ENCODE measurements at places on chromosomes 6 and 20.
A peak's percentile ranks its signal among the peaks of the same experiment; 100 is the strongest.

GRCh38 chr20:37406010-37406998 is 60.4 kb downstream of the SRC start:
- DNase-seq = no peak

DNA sequence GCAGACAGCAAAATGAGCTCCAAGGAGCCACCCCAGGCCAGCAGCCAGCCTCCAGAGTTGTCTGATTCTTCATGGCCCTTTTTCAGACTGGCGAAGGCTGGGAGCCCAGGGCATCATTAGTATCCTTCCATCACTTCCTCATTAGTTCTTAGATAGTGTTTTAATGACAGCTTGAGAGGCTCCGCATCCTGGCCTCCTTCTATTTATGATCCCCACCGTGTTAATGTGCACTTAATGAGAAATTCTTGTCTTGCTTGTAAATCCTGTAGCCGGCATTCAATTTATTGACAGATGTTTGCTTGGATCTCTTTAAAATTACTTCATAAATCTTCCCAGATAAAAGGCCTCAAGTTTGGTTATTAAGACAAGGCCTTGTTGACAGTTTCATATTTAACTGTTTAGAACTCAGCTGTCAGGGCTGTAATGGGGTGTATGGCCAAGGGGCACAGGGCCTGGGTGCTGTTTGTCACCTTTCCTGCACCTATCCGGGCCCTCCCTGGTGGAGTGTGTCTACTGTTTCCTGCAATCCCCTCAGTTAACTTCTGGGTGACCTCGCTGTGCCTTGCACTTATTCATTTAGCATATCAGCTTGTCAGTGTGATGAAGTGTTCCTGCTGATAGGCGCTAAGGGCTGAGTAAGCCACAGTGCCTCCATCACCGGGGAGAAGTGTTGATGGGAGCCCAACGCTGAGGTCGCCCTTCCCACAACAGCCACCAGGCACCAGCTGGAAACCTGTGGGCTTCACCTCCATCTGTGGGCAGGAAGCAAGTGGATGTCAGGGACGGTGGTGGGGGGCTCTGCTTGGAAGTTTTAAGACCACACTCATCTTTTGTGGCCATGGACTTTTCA is 169.3 kb downstream of the TSHZ2 start:
- no peak for DNase-seq

GRCh38 chr6:143937668-143937970 is 70.4 kb downstream of the PLAGL1 start:
- DNase-seq = no peak

DNA sequence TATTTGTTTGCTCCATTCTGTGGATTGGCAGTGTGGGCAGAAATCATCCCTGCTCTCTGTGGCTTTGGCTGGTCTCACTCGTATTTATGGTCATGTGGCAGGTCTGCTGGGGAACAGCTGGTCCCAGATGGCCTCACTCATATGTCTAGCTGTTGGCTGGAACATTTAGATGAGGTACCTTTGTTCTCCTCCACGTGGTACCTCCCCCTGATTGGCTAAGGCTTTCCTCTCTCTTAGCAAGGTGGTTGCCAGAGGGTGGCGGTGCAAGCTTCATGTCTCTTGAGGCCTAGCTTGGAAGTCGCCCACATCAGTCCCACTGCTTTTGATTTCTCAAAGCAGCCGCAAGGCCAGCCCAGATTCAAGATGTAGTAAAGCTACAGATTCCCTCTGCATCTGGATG is 348.5 kb upstream of the BTBD3 start:
- DNase-seq = no peak

DNA sequence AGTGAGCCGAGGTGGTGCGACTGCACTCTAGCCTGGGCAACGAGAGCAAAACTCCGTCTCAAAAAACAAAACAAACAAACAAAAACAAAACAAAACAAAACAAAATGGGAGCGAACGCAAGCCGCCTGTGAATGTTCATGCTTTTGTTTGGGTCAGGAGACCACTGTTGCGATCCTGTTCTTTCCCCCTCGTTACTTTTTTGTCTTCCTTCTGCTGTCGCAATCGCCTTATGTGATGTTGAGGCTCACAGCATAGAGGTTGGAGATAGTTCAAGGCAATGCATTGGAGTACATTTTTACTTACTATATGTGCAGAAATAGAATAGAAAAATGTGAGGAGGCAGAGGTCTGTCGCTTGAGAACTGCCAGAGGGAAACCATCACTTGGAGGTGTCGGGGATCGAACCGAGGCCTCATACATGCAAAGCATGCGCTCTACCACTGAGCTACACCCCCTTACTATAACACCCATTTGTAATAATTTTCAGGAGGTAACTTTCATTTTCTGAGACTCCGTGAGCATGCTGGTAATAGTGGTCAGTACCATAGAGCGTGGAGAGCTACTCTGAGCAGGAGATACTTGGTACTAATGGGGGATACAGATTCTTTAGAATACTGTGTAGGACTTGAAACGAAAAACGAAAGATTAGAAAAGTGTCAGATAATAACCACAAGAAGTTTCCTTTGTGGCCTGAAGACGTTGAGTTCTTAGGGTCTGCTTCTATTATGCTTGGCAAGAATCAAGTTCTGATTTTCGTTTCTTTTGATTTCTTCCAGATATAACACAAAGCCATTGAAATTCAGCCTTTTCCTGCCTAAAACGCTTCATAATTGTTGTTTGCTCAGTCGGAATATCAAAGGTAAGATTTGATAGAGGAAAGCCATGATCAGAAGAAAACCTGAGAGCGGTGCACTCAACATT is 121.1 kb downstream of the TRIM27 start:
- no peak for DNase-seq

GRCh38 chr6:150734235-150734634 is 131.3 kb upstream of the MTHFD1L start:
- DNase-seq = no peak

DNA sequence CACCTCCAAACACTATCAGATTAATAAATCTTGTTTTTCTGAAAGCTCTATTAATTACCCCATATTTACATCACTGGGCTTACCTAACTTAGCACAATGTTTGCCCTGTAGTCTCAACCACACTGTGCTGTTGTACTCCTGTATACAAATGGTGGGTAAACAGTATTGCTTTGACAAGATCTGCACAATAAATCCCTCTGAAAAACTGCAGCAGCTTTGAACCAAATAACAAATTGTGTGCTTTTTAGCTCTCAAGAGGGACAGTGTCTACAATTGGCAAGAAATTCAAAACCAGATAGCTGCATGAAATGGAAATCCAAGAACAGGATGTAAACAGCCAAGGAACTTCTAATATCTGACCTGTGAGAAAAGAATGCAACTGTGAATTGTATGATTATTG is 10.4 kb downstream of the KIF6 start:
- DNase-seq = no peak

- peak; percentile 88 for DNase-seq
These were observed 427 bp upstream of the MKKS start for GRCh38 chr20:10434467-10434831.

- peak; percentile 75 for DNase-seq
These were observed 354.1 kb upstream of the MAP3K7 start for GRCh38 chr6:90940812-90941481.

- no peak for DNase-seq
These were observed 38.7 kb upstream of the SLC22A2 start for GRCh38 chr6:160297310-160297709.

DNA sequence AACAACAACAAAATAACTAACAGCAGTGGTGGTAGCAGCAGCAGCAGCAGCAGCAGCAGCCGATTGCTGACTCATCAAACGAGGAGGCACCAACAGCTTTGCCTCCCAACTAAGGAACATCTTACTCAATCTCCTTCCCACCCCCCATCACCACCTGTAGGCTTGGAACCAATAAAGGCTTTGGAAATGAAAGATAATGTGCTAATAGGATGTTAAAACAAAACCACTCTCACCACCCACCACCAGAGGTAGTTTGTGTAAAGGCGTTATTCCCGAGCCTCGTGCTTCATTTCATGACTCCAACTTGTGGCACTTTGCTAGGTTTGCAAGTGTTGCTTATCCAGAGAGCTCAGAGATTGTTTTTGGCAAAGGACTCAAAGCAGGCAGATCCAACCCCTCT is 346.5 kb downstream of the CD83 start:
- DNase-seq = no peak

- DNase-seq = no peak
These were observed 22.4 kb upstream of the SNX9 start for GRCh38 chr6:157800420-157801237.

- no peak for DNase-seq
These were observed 17.8 kb downstream of the SLC22A1 start for GRCh38 chr6:160139420-160139851.

DNA sequence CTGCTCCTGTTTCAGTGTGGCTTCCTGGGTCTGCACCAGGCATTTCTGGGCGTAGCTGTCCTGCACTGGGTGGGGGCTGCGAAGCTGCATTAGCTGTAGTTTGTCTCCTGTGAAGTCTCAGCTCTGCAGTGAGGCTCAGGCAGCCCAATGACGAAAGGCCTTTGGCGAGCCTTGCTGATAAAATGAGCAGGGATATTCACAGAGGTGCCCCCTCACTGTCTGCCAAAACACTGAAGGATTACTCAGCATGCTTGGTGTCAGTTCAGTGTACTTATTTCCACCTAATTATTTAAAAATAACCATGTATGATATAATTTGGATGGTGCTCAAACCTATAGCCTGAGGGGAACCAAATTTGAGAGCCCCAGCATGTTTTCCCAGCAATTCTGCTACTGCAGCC is 73.5 kb downstream of the ECT2L start:
- DNase-seq = no peak

- no peak for DNase-seq
These were observed 57.1 kb downstream of the KIZ start for GRCh38 chr20:21182832-21183563.

- peak; percentile 61 for DNase-seq
These were observed 96.1 kb upstream of the RIN2 start for GRCh38 chr20:19661717-19662636.

GRCh38 chr6:162442687-162443086 is 284.9 kb downstream of the PRKN start:
- no peak for DNase-seq

DNA sequence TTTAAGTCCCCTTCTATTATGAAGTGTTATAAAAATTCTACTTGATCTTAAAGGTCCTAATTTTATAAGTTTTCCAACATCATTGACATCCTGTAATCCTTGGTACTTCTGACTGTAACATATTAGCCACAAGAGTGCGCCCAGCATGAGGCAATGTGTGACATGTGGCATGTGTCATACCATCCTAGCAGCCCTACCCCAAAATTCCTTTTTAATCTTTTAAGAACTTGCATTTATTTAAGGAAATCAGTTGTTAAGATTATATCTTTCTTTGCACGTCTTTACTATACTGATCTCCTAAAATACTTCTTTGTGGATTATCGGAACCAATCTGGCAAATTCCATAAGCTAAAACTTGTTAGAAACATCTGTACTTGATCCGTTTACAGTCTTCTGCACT is 167.1 kb upstream of the SLC24A3 start:
- no peak for DNase-seq

DNA sequence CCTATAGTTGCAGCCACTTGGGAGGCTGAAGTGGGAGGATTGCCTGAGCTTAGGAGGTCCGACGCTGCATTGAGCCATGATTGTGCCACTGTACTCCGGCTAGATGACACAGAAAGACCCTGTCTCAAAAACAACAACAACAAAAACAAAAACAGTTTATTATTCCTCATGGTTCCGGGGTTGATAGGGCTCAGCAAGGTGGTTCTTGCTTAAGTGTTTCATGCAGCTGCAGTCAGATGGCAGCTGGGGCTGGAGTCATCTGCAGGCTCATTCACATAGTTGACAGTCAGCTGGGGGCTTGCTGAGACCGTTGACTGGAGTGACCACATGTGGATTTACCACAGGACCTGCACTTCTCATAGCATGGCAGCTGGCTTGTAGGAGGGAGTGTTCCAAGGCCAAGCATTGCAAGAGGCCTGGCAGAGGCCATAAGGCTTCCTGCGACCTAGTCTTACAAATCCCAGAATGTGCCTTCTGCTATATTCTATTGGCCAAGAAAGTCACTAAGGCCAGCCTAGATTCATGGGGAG is 28.9 kb upstream of the NNAT start:
- DNase-seq = no peak

DNA sequence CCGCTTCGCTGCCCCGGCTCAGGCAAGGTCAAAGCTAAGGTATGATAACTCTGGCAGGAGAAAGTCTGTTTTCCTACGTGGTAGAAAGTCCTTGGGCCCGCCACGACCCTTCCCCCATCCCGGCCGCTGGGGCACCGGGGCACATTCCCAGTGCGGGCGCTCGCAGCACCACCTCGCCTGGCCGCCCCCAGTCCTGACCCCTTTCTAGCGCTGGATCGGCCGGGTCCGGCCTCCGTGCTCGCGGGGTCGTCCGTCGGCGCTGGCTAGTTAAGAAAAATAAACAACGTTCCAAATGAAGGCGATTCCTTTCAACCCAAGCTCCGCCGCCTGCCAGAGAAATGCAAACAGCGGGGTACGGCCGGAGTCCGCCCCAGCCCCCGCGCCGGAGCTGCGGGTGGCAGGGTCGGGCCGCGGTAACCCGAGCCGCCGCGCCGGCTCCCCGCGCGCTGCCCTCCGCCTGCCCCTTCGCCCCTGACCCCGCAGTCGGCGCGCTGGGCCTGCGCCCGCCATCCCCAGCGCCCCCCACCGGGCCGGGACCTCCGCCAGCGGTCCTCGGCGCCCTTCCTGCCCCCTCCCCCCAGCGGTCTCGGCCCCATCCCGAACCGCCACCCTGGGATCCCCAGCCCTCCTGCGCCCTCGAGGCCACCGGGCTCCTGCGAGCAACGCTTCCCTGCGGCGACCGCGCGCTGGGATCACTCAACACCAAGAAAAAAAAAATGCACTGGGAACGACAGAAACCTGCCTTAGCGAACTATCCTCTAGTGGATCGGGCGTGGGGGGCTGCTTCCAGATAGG is 37.6 kb downstream of the NCR2 start:
- DNase-seq = no peak

GRCh38 chr20:51341581-51341980 is 200.9 kb downstream of the NFATC2 start:
- DNase-seq = no peak

DNA sequence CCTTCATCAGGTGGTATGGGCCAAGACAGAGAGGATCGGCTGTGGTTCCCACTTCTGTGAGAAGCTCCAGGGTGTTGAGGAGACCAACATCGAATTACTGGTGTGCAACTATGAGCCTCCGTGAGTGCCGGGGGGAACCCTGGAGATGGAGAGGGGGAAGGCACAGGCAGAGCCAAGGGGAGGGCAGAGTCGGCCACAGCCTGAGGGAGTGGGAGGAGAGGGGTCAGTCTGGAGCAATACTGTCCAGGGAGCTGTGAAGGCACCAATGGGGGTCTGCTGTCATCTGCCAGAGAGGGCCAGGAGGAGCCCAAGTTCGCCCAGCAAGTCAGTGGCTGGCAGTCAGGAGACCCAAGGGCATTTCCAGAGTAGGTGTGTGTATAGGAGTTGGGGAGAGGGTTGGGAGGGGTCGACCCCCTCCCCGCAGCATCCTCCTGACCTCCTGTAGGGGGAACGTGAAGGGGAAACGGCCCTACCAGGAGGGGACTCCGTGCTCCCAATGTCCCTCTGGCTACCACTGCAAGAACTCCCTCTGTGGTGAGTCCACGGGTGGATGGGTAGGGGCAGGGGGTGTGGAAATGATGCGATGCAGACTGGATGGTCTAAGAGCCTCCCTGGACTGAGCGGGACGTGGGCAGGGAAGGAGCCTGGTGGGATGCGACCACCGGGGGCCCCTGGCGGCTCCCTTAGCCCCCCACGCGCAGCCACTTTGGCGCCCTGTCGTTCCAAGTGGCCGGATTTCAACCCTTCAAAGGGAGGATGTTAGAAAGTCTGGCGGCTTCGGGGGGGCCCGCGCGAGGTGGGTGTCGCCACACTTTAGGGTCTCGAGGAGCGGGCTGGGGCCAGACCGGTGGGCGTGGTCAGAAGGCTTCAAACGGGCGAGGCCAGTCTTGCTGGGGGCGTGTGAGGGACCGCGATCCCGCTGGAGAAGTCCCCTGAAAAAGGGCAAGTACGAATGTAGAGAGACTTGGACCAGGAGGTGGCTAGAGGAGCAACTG is 7.2 kb downstream of the PI16 start:
- no peak for DNase-seq

- DNase-seq = no peak
These were observed 4.9 kb upstream of the HMGA1 start for GRCh38 chr6:34231566-34232336.
